Stimulated activated CD4-positive, alpha-beta T cell treated with anti-CD3 and anti-CD28 coated beads, Interleukin-4, amount 100 ng/mL, for 48 hours (primary cell): ENCODE measurements at places on chromosomes 3 and 15.

GRCh38 chr3:123733341-123733740 is 148.5 kb upstream of the HACD2 start:
- no peak for DNase-seq

DNA sequence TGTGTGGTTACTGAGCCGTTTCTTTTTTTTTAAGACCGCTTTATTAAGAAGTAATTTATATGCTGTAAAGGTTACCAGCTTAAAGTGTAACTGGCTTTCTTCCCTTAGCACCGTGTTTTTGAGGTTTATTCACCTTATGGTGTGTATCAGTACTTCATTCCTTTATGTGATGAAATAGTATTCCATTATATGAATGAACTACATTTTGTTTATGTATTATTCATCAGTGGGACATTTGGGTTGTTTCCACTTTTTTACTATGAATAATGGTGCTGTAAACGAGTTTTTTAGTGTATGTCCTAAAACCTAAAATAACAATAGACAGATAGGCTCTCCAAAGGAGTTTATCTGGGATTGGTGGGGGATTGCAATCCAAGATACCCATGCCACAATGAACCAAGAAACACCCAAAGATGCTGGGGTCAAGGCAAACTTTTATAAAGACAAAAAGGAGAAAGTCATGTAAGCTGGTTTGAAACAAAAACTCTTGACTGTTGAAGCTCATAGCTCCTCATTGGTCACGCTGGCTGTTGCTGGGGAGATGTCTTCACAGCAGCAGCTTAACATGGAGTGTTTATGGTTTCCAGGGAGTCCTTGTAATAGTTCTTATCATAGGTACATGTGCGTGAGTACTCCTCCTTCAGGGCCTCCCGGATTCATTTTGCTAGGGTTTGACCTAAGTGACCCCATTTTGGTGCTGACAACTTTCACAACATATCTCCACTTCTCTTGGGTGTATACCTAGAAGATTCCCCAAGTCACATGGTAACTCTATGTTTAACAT is 16.0 kb downstream of the TM2D3 start:
- DNase-seq: no peak

GRCh38 chr3:122975163-122975923 is 52.2 kb downstream of the SEMA5B start:
- DNase-seq: no peak

GRCh38 chr15:29968099-29968894 is 114.5 kb upstream of the GOLGA8J start:
- DNase-seq: no peak

DNA sequence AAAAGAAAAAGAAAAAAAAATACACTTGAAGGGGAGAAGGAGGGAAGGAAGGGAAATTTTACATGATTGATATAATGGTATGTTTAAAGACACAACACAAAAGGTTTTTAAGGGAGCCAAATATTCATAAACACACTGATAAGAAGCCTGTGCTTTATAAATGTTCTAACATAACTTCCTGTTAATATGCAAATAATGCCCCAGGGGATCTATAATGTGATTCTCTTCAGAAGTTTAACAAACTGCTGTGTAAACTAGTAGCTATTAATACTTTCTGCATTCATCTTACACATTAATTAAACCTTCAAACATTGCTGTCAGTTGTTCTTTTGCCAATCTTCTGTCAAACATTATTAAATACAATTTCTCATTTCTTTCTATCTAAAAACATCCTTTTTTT is 231.6 kb downstream of the TJP1 start:
- no peak for DNase-seq
